ENCODE measurements at places on chromosomes 12 and 14.

- no peak for DNase-seq
These were observed 24.7 kb downstream of the ISCA2 start for GRCh38 chr14:74518221-74518620.

- no peak for DNase-seq
These were observed 80.4 kb upstream of the KCNA1 start for GRCh38 chr12:4829161-4829792.

- no peak for DNase-seq
These were observed 22.0 kb downstream of the GALC start for GRCh38 chr14:87971010-87971409.

GRCh38 chr14:31544816-31545215, 16.4 kb upstream of the NUBPL start:
- DNase-seq, result no peak

DNA sequence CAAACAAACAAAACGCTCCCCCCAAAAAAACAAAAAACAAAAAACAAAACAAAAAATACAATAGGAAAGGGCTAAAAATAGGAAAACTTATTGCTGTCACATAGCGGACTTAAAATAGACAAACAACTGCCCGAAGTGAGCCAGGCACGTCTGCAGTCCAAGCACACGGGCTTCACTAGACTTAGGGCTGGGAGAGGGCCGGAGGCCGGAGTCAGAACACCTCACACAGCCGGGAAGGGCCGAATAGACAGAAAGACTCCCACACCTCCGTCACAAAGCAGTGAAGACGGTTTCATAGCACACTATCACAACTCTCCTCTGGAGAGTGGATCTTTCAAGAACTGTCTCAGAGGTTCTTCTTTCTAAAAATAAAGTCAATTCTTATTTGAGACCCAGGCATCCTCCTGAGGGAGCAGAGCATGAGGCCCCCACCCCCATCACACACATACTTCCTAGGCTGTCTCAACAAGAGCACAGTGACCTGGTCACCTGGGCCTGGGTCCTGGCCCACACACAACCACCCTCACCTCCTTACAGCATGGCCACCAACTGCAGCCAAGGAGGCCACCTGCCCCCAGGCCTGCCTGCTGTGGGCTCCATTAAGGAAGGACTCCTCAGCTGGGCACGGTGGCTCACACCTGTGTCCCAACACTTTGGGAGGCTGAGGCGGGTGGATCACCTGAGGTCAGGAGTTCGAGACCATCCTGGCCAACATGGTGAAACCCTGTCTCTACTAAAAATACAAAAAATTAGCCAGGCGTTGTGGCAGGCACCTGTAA, 6.7 kb downstream of the BAG5 start:
- DNase-seq, result no peak

- DNase-seq, result no peak
These were observed 61.1 kb downstream of the COCH start for GRCh38 chr14:30935445-30935844.

DNA sequence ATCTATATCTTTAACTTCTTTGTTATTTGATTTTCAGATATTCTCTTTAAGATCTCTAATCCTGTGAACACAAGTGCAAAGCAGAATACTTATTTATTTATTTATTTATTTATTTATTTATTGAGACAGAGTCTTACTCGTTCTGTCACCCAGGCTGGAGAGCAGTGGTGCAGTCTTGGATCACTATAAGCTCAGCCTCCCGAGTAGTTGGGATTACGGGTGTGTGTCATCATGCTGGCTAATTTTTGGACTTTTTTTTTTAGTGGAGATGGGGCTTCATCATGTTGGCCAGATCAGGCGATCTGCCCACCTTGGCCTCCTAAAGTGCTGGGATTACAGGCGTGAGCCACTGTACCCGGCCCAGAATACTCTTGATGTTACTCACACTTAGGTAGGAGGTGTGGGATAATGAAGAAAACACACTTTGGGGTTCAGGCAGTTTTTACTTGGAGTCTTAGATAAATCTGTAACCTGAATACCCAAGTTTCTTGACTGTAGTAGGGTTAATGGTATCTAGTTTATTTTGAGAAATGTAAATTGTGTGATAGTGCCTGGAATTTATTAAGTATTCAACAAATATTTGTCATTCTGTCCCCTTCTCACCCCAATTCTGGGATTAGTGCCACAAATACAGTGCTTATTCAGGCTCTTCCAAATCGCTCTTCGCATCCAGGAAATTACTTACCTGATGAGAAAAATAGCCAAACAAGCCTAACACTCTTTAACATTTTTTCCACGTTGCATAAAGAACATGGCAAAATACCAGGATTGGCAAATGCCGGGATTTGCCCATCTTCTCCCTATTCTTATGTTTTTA, 33.0 kb downstream of the METAP2 start:
- DNase-seq, result no peak

DNA sequence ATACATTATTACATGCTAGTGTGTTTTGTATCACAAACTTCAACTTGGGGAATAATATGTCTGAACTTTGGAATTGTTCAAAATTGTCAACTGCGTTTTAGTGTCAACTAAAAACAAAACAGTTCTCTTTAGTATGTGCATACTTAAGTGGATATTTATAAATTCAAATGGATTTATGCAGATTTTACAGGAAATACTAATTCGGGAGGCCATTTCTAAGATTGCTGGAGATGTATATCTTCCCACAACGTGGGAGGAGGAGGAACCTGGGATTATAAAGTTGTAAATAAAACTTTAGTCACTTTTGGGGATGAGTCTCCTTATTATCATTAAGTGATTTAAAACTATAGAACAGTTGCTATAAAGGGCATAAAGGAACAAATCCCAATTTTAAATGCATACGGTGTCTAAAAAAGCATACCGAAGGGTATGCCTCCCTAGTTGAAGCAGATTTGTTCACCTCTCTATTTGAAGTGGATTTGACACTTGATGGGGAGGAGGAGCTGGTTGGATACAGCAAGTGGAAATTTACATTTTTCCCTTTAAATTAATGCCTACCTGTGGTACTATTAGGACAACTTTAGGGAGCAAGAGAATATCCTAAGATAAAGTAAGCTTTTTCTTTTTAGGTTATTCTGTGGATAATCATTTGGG, 2.7 kb downstream of the PDE3A start:
- DNase-seq, result no peak

GRCh38 chr14:91143862-91144261, 30.0 kb downstream of the DGLUCY start:
- DNase-seq, result no peak

- no peak for DNase-seq
These were observed 242.4 kb downstream of the TMEM117 start for GRCh38 chr12:44078273-44078672.

DNA sequence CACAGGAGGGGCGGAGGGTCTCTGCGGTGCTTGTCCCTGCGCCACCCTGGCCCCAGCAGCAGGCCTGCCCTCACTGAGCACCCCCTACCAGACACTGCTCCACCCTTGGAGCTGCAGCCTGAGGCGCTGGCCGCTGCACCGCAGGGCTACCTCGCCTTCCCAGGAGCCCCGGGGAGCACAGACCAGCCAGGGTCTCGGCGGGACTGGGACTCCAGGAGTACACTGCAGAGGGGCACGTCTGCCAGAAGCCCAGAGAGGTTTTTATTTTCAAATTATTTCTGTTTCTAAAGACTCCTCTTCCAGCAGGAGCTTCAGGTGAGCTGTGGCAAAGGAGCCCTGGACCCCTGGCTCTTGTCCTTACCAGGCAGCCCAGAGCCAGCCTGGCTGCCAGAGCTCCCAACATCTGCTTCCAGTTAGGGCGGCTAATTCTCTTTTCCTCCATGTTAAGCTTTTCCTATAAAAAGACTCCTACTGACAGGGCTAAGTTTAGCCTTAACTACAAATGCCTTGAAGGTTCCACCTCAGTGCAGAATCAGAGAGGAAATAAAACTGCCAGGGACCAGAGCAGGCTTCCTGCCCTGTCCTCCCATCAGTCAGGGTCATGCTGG, 26.4 kb downstream of the DEGS2 start:
- DNase-seq, result no peak

DNA sequence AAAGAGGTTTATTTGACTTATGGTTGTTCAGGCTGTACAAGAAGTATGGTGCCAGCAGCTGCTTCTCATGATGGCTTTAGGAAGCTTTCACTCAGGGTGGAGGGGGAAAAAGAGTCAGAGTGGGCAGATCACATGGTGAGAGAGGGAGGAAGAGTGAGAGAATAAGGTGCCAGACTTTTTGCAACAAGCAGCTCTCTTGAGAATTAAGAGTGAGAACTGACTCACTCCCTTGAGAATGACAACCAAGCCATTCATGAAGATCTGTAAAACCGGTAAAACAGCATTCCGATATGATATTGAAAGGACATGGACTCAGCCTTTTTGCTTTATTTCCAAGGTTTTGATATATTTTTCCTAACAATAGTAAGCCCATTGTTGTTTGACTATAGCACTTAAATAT, 501.2 kb downstream of the GALC start:
- no peak for DNase-seq

GRCh38 chr12:100171248-100171647, 28.6 kb upstream of the BLTP3B start:
- no peak for DNase-seq

- no peak for DNase-seq
These were observed 456.9 kb upstream of the TMEM132C start for GRCh38 chr12:127810041-127810440.

DNA sequence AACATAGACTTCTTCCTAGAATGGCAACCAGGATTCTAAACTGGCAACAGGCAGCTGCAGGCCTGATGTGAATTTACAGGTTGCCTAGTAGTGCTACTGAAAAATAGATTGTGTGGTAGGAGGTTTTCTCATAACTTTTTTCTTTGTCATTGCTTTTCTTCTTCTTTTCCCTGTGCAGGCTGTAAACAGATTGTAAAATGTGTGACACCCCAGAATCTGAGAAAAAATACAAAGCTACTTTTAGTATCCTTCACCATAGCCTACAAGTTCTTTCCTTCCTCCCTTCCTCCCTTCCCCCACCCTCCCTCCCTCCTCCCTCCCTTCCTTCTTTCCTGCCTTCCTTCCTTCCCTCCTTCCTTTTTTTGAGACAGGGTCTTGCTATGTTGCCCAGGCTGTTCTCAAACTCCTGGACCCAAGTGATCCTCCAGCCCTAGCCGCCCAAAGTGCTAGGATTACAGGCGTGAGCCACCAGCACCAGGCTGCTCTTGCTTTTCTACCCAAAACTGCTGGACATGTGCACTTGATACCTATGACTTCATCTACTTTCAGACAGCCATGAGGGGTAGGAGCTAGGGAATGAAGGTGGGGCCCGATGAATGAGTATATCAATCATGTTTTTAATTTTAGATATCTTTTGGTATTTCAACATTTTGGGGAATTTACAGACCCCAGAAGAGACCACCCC, 114.2 kb upstream of the EEA1 start:
- no peak for DNase-seq

- no peak for DNase-seq
These were observed 43.6 kb downstream of the IRF2BPL start for GRCh38 chr14:76984787-76985375.

Data from left forelimb (tissue), 1 donor.